Esophagus mucosa (tissue), 1 donor: ENCODE measurements at places on chromosomes 1 and 21. TPM values are rescaled to one million over a fixed set of nuclear protein-coding genes. Genes with fewer than 3 reads are reported as not detected.

Gene GOLPH3L
- total RNA-seq, result 30.2 TPM

Gene TRPM2
- 1.2 TPM for total RNA-seq

Gene EPHB2
- 2.2 TPM for total RNA-seq

Gene TIE1
- 4.1 TPM for total RNA-seq

Gene SHISA4
- total RNA-seq, result 1.2 TPM

Gene RGS7
- total RNA-seq, result not detected

Gene DNASE2B
- not detected for total RNA-seq

Gene BATF3
- 0.68 TPM for total RNA-seq

Gene PLA2G5
- 0.52 TPM for total RNA-seq

Gene APOBEC4
- not detected for total RNA-seq

Gene MARCKSL1
- 10.8 TPM for total RNA-seq

Gene CLCA2
- total RNA-seq, result 357 TPM

Gene RXFP4
- not detected for total RNA-seq

Gene AADACL4
- total RNA-seq, result not detected

Gene PKP1
- total RNA-seq, result 608 TPM

Gene RNU1-4
- 6,387 TPM for total RNA-seq

Gene KIAA1614
- 0.36 TPM for total RNA-seq

Gene RGS8
- not detected for total RNA-seq

Gene S100A7
- 5,647 TPM for total RNA-seq

Gene GBP4
- 1.0 TPM for total RNA-seq

Gene LRRC8C
- 1.8 TPM for total RNA-seq

Gene LIN28A
- total RNA-seq, result not detected

Gene SLC44A5
- total RNA-seq, result 0.60 TPM

Gene TMCO2
- not detected for total RNA-seq

Gene LY9
- 0.20 TPM for total RNA-seq

Gene TFF3
- 2.3 TPM for total RNA-seq

Gene FCMR
- total RNA-seq, result 2.9 TPM

Gene LMOD1
- total RNA-seq, result 4.1 TPM

Gene OR2T11
- not detected for total RNA-seq

Gene NBPF6
- total RNA-seq, result not detected

Gene ACTRT2
- total RNA-seq, result not detected

Gene ADAMTSL4
- 42.9 TPM for total RNA-seq

Gene FCRL5
- total RNA-seq, result 0.72 TPM

Gene S100A1
- 0.44 TPM for total RNA-seq

Gene RAB42
- 0.40 TPM for total RNA-seq

Gene PSMG1
- 55.9 TPM for total RNA-seq

Gene SLAMF8
- total RNA-seq, result 0.80 TPM

Gene CALML6
- 0.20 TPM for total RNA-seq
